ENCODE measurements at places on chromosomes 11 and 22. TPM values are rescaled to one million over a fixed set of nuclear protein-coding genes. Genes with fewer than 3 reads are reported as not detected.

The RPS25 gene
- 1,843 TPM for total RNA-seq

DNA sequence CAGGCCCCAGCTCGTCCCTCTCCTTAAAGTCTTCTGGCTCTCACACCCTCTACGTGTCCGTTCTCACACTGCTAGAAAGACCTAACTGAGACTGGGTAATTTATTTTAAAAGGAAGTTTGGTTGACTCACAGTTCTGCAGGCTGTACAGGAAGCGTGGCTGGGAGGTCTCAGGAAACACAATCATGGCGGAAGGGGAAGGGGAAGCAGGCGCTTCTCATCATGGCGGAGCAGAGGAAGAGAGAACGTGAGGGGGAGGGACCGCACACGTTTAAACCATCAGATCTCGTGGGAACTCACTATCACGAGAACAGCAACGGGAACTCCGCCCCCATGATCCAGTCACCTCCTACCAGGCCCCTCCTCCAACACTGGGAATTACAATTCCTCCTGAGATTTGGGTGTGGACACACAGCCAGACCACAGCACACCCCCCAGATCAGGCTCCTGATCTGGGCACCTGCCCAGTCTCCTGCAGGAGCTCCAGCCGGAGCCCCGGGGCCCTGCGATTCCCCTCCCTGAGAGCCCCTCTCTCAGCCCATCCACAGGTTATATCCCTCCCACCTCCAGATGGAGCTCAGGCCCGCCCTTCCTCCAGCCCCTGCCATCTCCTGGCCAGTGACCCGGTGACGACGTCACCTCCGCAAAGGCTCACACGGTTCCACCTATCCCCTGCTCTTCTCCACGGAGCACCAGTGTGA, 170.2 kb downstream of the BRD1 start:
- peak; percentile 83 for DNase-seq

- DNase-seq = no peak
These were observed 30.8 kb downstream of the SBF1 start for GRCh38 chr22:50443801-50444625.

DNA sequence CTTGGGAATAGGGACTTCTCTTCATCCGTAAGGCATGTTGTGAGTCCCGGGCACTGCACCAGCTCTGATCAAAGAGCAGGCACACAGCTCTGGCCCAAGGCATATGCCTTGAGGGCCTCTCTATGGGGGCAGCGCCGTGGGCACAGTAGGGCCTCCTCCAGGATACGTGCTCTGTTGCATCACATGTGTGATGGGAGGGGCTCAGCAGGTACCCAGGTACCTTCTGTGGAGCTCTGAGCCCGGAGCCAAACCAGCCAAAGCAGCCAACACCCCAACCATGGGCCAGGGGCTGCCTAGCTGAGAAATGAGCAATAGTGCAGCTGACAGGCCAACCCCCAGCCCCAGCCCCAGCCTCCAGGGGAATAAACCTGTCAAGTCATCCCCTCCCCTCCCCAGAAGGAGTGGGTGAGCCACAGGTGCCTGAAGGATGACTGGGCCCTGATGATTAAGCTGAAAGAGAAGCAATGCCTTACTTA, 79.7 kb upstream of the SHISAL1 start:
- DNase-seq = no peak

DNA sequence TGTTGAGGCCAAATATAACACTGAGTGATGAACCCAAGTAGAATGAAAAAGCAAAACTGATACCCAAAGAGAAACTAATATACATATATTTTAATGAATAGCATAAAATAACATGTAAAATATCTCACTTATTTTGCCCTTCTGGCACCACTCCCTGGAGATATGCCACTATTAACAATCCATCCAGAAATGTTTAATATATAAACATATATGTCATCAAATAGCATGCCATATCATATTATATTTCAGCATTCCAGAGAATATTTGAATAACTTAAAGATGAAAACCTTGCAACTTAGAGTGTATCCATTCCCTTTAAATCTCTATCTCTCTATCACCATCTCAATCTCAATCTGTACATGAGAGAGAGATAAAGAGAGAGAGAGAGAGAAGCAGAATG, 1073.3 kb upstream of the RAG2 start:
- DNase-seq = no peak

- no peak for DNase-seq
These were observed 60.7 kb downstream of the MCM5 start for GRCh38 chr22:35460688-35461087.

DNA sequence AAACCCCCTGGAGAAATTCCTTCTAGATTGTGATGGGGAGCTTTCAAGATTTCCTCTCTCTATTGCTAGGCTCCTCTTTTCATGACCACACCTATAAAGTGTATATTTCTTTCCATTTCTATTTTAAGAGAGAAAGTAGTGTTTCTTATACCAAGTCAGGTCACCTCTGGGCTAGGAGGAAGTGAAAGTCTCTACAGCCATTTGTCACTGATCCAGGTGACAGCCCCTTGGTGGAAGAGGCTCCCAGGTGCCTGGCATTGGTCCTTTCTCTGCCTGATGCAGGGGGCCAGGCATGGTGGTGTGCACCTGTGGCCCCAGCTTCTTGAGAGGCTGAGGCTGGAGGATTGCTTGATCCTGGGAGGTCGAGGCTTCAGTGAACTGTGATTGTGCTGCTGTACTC, 64.7 kb downstream of the DHCR7 start:
- no peak for DNase-seq
